ENCODE measurements at places on chromosomes 11 and 22.

DNA sequence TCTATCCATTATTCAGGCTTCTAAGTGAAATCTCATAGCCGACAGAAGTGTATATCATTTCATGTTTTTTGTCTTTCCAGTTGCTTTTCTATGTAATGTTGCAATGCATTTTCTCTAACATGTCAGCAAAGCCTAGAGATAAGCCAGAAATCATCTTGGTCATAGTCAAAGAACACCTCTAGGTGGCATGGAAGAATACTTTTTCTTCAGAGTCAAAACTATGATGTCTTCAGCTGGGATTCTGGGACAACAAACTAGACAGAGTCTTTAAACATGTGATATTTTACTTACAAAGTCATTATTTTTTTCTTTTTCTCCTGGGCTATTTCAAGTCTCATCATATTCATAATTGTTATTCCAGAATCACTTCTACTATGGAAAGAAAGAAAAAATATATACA, 4.4 kb downstream of the GAS2 start:
- DNase-seq: no peak

DNA sequence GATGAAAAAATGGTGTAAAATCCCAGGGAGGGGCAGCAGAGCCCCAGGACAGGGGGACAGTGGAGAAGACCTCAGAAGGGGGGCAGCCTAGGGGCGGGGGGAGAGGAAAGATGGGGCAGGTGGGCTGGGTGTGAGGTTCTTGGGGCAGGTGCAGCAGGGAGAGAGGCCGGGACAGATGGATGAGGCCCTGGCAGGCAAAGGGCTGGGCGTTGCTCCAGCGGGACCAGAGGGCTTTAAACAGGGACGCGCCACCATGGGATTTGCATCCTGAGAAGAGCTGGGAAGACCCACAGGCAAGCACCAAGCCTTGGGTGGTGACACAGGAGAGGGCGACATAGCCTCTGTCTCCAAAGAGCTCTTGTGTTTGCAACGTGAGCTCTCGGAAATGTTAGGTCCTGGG, 1342.8 kb downstream of the TBC1D22A start:
- DNase-seq: no peak

GRCh38 chr11:44939673-44940395, 10.8 kb downstream of the TP53I11 start:
- DNase-seq: no peak

DNA sequence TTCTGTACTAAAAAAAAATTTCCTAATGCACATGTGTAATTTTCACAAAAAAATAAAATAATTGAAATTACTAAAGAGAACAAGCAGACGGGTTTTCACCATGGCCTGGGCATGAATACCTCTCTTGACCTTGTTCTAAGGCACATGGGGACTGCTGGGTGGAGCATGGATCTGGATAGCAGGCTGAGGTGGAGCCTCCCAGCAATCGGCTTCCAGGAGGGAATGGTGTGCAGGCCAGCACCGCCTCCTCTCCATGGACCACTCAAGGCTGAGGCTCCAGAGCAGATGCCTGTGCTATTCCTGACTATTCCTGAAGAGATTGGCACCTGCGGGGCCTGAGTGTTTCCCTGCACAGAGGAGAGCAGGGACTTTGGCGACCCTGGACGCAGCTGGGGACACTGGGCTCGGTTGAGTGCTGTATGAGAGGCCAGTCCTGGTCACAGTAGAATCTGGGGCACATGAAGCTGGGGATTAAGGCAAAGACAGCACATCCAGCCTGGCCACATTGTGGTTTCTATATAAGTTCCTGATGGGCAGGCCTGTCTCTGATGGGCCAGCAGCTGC, 963.6 kb downstream of the BRD1 start:
- no peak for DNase-seq

DNA sequence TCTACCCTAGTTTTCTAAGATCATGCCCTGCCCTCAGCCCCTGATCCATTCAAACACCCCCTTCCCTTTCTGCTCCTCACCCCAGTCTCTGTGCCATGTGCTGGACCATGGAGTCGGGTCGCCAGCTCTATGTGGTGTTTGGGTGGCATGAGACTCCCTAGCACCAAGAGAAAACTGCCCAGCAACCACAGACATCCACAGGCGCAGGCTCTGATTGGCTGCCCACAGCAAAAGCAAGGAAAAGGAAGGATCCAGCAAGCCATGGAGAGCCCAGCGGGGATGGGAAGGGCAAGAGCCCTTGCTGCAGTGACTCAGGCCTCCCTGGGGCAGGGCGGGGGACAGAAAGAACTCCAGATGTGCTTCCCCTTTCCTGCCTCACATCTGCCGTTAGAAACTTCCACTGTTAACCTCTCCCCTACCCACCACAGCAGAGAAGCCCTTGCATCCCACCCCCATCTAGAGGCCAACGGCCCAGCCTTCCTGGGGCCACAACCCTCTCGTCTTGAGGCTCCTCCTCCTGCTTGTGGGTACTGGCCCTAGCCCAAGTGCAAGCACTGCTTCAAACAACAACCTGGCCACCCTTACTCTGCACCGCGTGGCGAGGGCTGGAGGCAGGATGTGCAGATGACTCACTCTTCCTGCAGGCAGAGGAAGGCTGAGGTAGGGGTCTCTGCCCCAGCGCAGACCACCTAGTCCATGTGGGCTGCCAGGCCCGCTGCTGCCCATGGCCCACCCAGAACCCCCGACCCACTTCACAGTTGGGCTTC, 9.7 kb upstream of the AHNAK start:
- no peak for DNase-seq

DNA sequence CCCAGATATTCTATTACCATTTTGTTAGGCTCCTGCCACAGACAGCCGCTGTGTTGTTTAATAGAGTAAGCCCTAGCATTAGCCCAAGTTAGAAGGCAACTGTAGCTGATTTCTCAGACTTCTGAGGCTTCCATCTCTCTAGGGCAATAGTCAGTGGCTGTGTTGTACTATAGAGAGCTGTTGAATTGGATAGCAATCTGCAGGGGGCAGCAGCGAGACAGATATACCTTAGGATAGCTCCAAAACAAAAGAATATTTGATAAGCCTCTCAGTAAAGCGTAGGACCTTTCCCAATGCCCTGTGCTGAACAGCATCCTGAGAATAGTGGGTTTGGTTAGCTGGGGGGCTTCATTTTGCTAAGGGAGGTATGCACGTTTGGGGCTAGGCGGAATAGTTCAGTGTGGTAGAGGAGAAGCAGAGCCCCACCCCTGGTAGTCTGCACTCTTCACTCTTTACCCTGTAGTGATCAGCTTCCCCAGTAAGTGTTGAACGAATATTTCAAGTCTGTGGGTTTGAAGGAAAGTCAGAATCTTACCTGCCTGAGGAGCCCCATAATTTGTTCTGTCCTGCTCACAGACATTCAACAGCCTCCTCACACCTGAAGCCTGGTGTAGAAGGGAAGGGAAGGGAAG, 515.1 kb downstream of the INSC start:
- DNase-seq: no peak

- DNase-seq: peak; percentile 33
Measured at GRCh38 chr11:119373921-119374631, 7.4 kb downstream of the USP2 start.

DNA sequence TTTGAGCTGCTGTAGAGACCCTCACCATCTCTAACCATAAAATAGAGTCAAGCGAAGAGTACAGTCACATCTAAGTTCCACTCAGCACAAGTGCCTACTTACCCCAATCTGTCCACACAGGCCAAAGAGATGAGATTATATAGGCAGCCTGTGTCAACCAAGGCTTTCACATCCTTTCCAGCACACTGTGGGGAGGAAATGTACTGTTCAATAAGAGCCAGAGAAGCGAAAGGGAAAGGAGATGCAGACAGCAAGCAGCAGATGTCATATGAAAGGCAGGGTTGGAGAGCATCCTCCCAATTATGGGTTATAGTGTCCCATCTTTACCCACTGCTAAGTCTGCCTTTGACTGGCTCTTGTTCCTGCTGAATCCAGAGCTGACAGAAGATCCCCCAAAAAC, 16.4 kb downstream of the NRIP3 start:
- DNase-seq: no peak

GRCh38 chr11:9726321-9727022, 62.6 kb downstream of the SWAP70 start:
- no peak for DNase-seq
